Activated naive CD8-positive, alpha-beta T cell treated with anti-CD3 and anti-CD28 coated beads for 36 hours (primary cell): ENCODE measurements at places on chromosomes 16 and 17. TPM values are rescaled to one million over a fixed set of nuclear protein-coding genes. Genes with fewer than 3 reads are reported as not detected.

MAPT gene
- 0.68 TPM for total RNA-seq

KCTD11 gene
- total RNA-seq = 4.0 TPM

TPSD1 gene
- total RNA-seq = not detected

TBC1D26 gene
- total RNA-seq = 0.45 TPM

GP1BA gene
- total RNA-seq = not detected

ZNHIT3 gene
- 52.4 TPM for total RNA-seq

SMIM36 gene
- not detected for total RNA-seq

TEKT5 gene
- total RNA-seq = not detected

NACA2 gene
- not detected for total RNA-seq

CHST6 gene
- 0.06 TPM for total RNA-seq

CDH8 gene
- total RNA-seq = not detected

TNFRSF13B gene
- 0.52 TPM for total RNA-seq

CDH5 gene
- not detected for total RNA-seq

KRT34 gene
- total RNA-seq = not detected

G6PC1 gene
- total RNA-seq = not detected

PRRT2 gene
- total RNA-seq = 1.3 TPM

CACNG3 gene
- not detected for total RNA-seq

ACAP1 gene
- 238 TPM for total RNA-seq

CCL7 gene
- total RNA-seq = not detected
